ENCODE measurements at places on chromosomes 4 and X.

GRCh38 chr4:69731241-69731640, 29.2 kb downstream of the SULT1B1 start:
- no peak for DNase-seq

GRCh38 chr4:113888006-113888405, 91.4 kb downstream of the ARSJ start:
- DNase-seq, result no peak

DNA sequence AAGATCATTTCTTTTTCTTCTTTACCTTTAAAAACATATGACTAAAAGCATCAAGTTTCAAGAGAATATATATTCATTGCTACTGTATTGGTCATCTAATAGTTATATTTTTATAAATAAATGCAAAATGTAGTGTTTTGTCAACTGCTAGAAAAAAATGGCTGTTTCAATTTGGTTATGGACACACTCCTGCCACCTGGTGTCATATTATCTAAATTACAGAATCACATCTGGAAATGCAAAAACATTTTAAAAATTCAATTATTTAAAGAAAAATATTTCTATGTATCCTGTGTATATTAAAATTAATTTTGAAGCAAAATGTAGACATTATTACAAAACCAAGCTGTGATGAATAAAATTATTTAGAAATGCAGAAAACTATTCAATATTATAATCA, 329.4 kb upstream of the PCDH18 start:
- DNase-seq, result no peak

DNA sequence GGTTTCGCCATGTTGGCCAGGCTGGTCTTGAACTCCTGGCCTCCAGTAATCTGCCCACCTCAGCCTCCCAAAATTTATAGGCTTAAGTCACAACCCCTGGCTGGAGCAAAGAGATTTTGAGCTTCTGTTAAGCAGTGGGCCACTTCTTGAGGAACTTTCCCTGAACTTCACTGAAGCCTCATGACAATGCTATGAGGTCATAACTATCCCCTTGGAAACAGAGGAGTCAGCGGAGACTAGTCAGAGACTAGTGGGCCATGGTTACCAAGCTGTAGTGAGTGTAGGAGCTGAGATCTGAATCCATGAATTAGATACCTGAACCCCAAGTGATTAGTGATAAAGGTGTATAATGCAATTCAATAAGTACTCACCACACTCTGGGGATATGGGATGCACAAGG, 145.1 kb upstream of the MSX1 start:
- DNase-seq, result no peak

DNA sequence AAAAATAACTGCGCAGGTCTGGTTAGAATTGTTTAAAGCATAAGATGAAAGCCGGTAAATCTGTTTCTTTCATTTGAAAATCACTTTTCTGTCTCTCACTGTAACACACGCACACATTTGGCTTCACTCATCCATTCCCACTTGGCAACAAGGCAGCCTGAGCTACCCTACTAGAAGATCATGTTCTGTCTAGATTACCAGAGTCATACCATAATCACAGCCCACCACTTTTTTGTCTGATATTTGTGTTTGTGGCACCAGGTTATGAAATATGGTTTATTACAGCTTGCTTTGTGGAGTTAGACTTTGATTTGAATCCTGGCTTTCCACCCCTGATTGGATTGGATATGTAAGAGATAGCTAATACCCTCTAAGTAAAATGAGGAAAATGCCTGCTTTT, 2.2 kb downstream of the USO1 start:
- no peak for DNase-seq

GRCh38 chr4:13765539-13765938, 138.0 kb upstream of the BOD1L1 start:
- no peak for DNase-seq

- no peak for DNase-seq
These were observed 4.3 kb upstream of the IL21 start for GRCh38 chr4:122625156-122625555.

GRCh38 chr4:128793859-128794672, 15.4 kb upstream of the JADE1 start:
- no peak for DNase-seq

DNA sequence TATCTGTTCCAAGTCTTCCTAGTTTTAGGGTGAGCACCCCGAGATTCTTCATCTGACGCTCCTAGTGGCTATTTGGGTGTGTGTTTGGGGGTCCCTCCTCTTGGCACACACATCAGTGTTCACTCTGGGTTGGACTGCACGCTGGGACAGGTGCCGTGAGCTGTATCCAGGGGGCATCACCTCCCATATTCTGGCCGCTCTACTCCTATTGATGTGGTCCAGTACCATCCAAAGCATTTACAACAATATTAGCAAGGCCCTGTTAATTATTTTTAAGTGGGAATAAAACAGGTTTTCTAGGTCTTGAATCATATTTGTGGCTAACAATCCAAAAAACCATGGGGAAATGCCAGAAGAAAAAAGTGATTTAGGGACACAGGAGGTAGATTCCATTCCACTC, 26.4 kb downstream of the CYTL1 start:
- DNase-seq, result no peak

DNA sequence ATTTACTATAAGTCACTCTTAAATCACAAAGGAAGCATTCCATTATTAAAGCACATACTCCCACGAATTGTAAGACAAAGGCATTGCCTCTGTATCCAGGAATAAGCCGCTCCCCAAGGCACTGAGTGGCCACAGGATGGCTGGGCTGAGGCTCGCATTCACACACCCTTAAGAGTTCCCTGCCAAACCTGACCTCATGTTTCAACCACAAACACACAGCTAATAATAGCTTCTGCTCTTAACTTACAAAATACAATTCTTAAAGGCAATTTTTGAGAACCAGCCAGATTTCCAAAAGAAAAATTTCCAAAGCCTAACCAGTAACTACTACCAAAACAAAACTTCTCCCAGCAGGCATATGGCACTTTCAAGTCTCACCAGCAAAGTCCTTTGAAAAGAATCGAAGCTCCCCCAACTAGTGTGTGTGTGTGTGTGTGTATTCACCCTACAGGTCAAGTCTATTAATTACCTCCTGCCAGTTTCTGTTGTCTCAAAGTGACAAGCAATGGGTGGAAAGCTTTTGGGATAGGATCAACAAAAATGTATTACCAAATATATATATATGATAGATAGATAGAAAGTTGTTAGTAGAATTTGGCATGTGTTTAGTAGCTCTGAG, 36.0 kb downstream of the ARHGAP6 start:
- DNase-seq, result no peak

GRCh38 chr4:17072483-17072882, 174.0 kb upstream of the LDB2 start:
- no peak for DNase-seq

- DNase-seq, result no peak
These were observed 68.3 kb downstream of the LARP7 start for GRCh38 chr4:112704991-112705845.
